Fibroblast of lung (primary cell): ENCODE measurements at places on chromosomes 7 and 10. TPM values are rescaled to one million over a fixed set of nuclear protein-coding genes. Genes with fewer than 3 reads are reported as not detected.

Gene DPYSL4
- total RNA-seq: 0.26 and 0.83 TPM in 2 replicates

Gene PLAC9
- 15.7 and 16.7 TPM in 2 replicates for total RNA-seq

Gene CARD11
- not detected in 2 replicates for total RNA-seq

Gene GBX1
- total RNA-seq: not detected in 2 replicates

Gene KIAA1217
- 0.26 and 1.5 TPM in 2 replicates for total RNA-seq

Gene GPR37
- 6.9 and 20.6 TPM in 2 replicates for total RNA-seq

Gene NPSR1
- total RNA-seq: not detected in 2 replicates

Gene OR2A12
- total RNA-seq: not detected in 2 replicates
